ENCODE measurements at places on chromosomes 7 and 10.

GRCh38 chr10:63919575-63920279 is 398.5 kb downstream of the REEP3 start:
- no peak for DNase-seq

GRCh38 chr10:123451618-123452245 is 214.4 kb upstream of the GPR26 start:
- no peak for DNase-seq

GRCh38 chr10:49034925-49035324 is 80.4 kb downstream of the VSTM4 start:
- no peak for DNase-seq

DNA sequence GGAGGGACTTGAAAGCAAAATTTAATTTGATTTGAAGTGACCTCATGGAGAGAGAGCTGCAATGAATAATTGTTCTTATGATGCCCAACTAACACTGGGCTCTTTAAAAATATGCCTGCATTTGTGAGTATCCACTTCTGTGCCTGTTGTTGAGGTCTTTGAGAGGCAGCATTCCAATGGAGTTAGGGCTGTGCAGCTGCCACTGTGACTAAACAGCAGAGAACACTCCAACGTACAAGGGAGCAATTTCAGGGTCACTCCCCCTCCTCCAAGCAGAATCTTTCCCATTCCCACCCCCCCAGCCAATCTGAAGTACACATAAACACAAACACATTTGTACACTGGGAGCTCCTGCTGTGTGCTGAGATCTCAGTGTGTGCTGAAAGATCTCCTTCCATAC is 28.0 kb upstream of the GSAP start:
- no peak for DNase-seq

DNA sequence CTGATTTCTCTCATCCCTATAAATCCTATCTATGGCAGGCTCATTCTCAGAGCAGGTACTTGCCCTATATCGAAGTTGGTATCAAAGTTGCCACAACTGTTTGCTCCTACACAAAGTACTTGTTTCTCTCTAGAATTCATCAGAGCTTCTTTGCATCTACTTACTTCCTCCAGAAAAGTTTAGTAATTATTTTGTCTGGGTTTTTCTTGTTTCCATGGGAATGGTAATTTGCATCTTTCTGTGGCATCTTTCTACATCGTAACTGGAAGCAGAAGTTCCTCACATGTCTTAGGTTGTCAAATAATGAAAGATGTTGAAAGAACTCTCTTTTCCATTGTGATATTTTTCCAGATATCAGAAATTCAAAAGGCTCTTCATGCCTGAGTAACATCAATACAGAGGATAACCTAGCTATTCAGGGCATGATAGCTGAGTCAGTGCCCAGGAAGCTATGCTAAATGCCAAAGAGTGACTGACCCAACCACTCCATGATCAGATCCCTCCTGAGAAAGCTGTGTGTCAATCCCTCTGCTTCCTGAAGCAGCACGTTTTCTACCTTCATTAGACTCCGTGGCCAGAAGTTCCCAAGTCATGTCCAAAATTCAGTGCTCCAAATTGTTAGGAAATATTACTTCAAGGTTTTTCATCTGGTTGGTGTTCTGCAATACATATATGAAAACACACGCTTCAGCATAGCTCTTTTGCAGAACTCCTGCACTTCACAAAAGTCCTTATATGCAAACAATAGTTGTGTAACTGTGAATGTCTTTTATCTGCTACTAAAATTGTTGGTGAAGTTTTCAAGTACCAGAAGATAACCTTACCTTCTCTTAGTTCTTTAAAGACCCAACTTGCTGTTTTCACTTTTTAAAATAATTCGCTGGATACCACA is 216.5 kb downstream of the VTI1A start:
- DNase-seq: no peak

- no peak for DNase-seq
Measured at GRCh38 chr7:1755783-1756625, 85.9 kb downstream of the ELFN1 start.

- no peak for DNase-seq
Measured at GRCh38 chr7:100141555-100141949, 7.2 kb upstream of the LAMTOR4 start.

- DNase-seq: no peak
Measured at GRCh38 chr7:117756586-117757085, 116.6 kb downstream of the CTTNBP2 start.

DNA sequence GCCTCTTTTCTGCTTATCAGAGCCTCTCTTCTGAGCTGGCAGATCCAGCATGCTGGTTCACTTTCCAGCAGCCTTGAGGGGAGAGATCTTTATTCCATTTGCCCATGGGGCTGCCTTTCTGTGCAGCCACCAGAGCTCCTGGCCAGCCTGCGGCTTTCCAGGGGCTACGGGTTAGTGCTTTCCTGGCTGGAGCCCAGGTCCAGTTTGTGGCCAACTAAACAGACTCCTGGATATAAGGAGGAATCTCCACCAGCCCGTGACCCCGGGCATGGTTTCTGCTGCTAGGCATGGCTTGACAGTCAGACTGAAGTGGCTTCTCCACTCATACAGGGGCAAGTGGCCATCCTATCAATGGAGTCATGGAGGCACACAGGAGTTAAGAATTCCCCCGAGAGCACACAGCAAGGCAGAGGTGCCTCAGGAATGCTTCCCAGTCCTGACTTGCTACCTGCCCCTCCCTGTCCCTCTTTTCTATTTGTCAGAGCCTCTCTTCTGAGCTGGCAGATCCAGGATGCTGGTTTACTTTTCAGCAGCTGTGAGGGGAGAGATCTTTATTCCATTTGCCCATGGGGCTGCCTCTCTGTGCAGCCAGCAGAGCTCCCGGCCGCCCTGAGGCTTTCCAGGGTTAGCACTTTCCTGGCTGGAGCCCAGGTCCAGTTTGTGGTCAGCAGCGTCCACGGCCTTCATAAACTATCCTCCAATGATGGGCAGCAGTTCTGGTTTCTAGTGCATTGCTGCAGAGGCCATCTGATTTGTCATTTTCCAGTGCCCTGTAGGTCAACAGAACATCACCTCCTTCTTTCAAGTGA is 35.9 kb downstream of the TSPAN15 start:
- no peak for DNase-seq

- no peak for DNase-seq
Measured at GRCh38 chr7:120740348-120740747, 117.6 kb downstream of the TSPAN12 start.

- no peak for DNase-seq
Measured at GRCh38 chr10:24251547-24251946, 42.6 kb downstream of the KIAA1217 start.

DNA sequence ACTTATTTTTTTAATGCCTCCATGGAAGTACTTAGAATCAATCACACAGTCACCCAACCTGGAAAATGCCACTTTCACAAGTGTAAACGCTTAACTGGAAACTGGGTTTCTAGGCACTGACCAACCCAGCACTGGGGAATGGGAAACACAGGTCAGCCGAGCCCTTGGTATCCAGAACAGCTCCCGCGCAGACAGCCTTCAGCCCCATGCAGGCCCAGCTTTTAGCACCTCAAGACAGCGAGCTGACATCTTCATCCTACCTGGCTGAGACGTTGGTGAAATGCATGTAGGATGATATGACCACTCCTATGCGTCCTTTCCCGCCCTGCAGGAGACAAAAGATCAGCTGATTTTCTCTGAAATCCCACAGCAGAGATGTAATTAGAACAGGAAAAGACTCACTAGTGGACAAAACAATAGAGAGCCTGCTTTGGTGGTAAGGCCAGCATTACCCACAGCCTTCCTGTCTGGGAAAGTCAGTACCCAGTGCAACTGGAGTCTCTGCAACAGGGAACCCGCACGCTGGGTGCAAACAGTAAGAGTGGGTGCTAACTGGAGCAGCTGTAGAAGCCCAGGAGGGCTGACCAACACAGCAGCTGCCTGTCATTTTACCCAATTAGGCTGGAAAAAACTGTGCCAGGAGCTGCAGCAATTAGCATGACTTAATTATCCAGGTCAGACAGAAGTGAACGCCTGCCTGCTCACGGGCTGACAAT is 153.7 kb downstream of the TNS3 start:
- DNase-seq: no peak

DNA sequence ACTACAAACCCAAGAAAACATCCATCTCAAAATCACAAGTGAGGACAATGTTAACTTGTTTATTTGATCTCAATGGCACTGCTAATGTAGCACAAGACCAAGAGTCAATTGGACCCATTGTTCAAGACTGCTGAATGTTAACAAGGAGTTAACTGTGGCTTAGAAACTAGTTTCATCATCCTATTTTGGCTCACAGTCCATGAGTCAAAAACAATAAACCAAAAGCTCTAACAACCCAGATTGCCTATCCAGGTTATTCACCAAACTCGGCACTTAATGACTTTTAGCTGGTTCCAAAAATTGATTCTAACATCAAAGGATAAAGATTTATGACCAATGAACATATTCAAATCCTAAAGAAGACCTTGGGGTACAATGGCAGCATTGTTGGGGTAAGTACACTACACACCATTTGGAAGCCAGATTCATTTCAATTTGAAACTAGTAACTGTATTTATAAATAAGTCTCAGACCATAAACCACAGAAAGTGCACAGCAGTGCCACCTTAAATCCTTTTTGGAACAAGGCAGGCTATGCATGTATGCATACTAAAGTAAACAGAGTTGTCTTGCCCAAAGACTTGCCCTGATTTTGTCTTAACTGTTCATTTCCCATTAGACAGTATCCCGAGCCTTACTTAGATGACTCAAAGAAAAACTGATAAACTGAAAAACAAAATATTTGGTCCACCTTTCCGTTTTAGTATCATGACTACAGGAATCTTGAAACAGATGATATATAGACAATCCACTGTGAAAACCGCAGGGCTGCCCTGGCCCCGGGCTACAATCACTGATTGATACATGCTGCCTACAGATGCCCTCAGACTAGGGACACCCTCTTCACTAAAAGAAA is 84.5 kb downstream of the SRPK2 start:
- DNase-seq: no peak

DNA sequence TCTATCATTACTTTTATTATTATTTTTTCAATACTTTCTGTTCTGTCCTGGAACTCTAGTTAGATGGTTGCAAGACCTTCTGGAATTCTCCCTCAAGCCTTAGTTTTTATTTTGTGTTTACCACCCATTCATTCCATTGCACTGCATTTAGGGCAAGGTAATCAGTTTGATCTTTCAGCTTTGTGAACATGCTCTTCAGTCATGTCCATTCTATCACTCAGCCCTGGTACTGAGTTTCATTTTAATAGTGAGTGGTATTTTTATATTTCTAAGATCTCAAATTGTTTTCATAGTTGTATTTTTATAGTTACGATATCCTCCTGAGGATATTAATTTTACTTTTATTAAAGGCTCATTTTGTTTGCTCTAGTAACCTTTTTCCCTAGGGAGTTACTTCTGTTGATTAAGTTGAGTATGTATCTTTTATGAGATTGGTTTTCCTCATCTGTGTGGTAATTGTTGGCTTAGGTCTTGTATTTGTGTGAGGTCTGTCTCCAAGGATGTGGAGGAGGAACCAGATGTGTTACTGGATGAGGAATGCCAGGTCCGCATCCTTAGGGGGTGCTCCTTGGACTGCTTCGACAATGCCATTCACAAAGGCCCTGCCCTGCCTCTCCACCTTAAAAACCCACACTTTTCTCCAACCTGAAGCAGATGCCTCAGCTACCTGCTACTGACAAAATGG is 46.7 kb upstream of the RAB18 start:
- no peak for DNase-seq

- no peak for DNase-seq
Measured at GRCh38 chr10:132257271-132257670, 50.5 kb downstream of the STK32C start.

GRCh38 chr7:33640741-33641140 is 264.6 kb upstream of the BMPER start:
- no peak for DNase-seq

- no peak for DNase-seq
Measured at GRCh38 chr7:11505471-11505985, 326.5 kb downstream of the THSD7A start.

GRCh38 chr10:12191715-12192114 is 4.0 kb downstream of the NUDT5 start:
- no peak for DNase-seq

DNA sequence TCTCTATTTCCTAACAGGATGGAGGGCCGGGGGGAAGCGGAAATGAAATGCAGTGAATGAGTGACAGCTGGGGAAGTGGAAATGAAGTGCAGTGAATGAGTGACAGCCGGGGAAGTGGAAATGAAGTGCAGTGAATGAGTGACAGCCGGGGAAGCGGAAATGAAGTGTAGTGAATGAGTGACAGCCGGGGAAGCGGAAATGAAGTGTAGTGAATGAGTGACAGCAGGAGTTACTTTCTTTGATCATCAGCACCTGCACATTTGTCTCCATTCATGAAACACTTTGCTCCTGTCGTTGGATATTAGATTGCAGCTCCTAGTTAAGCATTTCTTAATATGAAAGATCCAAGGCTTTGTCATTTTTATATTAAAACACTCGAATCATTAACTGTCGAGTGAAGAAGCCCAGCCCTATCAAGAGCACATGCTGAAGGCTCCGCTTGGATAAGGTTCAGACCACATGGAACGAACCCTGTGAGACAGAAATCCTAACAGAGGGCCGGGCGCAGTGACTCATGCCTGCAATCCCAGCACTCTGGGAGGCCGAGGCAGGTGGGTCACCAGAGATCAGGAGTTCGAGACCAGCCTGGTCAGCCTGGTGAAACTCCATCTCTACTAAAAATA is 406.0 kb upstream of the ADARB2 start:
- no peak for DNase-seq

DNA sequence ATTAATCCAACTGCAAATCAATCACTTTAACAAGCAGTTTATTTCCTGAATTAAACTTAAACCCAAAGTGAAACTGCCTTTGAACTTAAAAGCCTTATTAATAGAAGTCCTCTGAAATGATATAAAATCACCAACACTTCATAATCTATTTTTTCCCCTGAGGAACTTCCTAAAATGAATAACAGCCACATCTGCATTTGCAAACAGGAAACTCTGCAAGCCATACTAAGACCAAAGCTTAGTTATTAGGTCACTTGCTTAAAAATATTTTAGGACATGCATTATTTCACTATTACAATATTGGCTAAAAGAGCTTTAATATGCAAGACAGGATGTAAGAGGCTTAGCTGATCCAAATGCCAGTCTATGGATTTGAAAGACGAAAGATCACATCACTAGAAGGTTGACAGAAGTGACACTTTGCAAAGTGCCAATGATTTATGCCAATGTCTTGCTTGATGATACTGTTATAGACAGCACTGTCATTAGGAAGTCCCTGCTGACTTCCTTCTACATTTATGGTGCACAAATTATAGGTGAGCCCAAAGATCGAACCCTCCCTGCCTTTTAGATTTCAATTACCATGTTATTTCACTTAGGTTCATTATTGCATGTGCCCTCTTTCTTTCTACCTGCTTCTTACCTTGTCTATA is 99.9 kb upstream of the SKAP2 start:
- DNase-seq: no peak

DNA sequence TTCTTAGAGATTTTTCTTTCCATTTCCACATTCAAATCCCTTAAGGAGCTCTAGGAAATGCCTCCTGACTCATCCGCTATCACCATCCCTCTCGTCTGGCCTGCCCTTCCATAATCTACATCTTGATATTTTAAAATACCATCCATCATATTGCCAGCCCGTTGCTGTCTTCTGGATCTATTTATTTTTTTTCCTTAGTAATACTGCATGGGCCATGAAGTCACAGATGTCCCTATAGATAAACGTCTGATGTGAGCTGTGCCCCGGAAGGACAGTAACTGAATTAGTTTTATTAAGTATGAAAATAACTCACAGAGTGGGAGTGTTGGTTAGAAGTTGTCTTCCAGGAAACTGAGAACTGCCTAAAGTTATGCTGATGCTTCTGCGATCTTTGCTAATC is 76.2 kb downstream of the KLF6 start:
- DNase-seq: no peak

Data from stimulated activated CD4-positive, alpha-beta T cell treated with anti-CD3 and anti-CD28 coated beads, Interleukin-2, amount 100 ng/mL, for 48 hours (primary cell).